ENCODE measurements at places on chromosomes 4 and X. TPM values are rescaled to one million over a fixed set of nuclear protein-coding genes. Genes with fewer than 3 reads are reported as not detected.

- DNase-seq, result no peak
Observed at GRCh38 chrX:41293269-41293668, 40.7 kb upstream of the DDX3X start.

GRCh38 chrX:1529328-1529727, 7.7 kb downstream of the P2RY8 start:
- DNase-seq, result no peak

DNA sequence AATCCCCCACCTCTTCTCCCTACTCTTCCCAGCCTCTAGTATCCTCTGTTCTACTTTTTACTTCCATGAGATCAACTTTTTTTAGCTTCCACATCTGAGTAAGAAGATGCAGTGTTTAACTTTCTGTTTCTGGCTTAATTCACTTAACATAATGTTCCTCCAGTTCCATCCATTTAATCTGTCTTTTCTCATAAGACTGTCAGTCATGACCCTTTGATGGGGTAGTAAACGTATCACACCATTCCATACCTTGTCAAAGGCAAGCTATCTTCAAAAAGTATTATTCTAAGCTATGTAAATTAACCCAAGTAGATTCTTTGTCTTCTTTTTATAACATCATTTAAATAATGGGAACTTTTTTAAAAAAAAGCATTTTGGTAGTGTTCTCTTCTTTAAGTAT, 15.0 kb upstream of the GBA3 start:
- DNase-seq, result no peak

GRCh38 chr4:79402332-79402851, 5.6 kb downstream of the GK2 start:
- DNase-seq, result no peak

- DNase-seq, result no peak
Observed at GRCh38 chr4:152727784-152728183, 48.0 kb upstream of the TMEM154 start.

DNA sequence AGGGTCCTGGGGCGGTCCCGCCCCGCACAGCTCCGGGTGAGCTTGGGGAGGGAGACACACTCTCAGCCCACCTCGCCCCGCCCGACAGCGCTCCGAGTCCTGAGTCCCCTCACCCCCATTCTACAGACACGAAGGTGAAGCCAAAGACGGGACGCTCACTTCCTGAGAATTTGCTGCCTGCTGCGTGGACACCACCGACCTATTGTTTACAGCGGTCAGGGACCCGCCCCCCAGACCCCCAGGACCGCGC, 796 bp upstream of the ZNF141 start:
- DNase-seq, result no peak

- DNase-seq, result no peak
Observed at GRCh38 chrX:19772822-19773628, 114.4 kb downstream of the SH3KBP1 start.

The NIPAL1 gene
- total RNA-seq, result 0.63 TPM

GRCh38 chrX:136608295-136608933, 39.5 kb upstream of the CD40LG start:
- DNase-seq, result no peak

The DDX53 gene
- not detected for total RNA-seq

DNA sequence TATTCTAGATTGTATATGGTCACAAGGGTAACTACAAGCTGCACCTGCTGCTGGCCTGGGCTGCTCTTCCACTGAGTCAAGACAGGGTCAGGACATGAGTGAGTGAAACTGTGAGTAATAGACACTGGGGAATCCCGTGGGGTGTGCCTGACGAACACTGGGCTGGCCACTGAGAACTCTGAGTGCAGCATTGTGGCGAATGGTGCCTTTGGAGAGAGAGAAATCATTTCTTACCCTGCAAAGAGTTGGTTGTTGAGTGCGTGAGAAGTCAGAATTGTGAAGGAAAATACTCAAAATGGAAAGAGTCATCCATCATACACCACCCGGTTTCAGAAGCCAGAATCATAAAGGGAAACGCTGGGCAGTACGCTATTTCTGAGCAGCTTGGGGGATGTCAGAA, 43.1 kb upstream of the LSM6 start:
- no peak for DNase-seq

DNA sequence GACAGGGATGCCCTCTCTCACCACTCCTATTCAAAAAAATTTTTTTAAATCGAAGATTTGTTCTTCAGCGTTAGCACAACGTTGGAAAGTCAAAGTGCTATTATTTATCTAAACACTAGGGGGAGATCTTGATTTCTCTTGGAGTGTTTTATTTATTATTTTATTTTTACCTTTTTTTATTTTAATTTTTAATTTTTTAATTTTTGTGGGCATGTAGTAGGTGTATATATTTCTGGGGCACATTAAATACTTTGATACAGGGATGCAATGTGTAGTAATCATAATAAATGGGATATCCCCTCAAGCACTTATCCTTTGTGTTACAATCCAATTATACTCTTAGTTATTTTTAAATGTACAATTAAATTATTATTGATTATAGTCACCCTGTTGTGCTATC, 37.4 kb upstream of the SLC10A4 start:
- no peak for DNase-seq

- no peak for DNase-seq
Observed at GRCh38 chr4:184994010-184994622, 24.2 kb upstream of the HELT start.

The ADH1B gene
- total RNA-seq, result 111 TPM

GRCh38 chrX:3271183-3271833, 75.1 kb downstream of the MXRA5 start:
- DNase-seq, result no peak

DNA sequence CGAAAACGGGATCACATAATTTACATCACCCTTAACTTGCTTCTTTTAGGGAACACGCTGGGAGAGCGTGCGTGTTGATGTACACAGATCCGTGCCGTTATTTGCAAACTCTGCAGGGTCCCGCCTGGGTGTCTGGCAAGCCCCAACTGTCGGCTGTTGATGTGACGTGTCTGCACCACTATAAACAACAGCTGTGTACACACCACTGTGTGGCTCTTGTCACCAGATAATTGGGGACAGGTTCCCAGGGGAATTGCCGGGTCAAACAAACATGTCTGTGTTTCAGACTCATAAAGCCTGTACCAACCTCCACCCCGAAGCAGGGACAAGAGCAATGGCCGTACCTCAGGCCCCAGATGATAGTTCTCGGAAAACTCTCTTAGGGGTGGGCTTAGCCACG, 105.0 kb upstream of the AFAP1 start:
- DNase-seq, result no peak

The CTAG2 gene
- not detected for total RNA-seq

DNA sequence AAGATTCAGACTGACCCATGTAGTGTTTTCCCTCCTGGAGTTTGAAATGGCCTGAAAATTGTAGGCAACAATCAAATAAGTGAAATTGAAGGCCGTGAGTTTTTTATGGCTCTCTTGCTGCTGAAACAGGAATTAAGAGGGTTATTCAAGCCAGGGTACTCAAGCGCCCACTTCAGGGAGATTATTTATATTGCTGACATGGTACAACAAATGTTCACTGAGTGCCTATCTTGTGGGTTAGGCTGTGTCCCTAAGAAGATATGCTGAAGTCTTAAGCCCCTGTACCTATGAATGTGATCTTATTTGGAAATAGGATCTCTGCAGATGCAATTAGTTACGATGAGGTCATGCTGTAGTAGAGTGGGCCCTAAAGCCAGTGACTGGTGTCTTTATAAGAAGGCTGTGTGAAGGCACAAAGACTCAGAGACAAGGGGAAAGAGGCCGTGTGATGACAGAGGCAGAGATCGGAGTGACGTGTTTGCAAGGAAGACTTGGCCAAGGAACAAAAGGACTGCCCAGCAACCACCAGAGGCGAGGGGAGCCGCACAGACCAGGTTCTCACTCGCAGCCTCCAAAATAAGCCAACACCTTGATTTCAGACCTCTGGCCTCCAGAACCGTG, 72.9 kb downstream of the MED28 start:
- DNase-seq, result no peak

GRCh38 chr4:88291003-88291402, 6.6 kb upstream of the PPM1K start:
- no peak for DNase-seq

- DNase-seq, result no peak
Observed at GRCh38 chr4:147799986-147800555, 68.2 kb downstream of the ARHGAP10 start.

GRCh38 chr4:174058846-174059245, 224.6 kb downstream of the FBXO8 start:
- no peak for DNase-seq

DNA sequence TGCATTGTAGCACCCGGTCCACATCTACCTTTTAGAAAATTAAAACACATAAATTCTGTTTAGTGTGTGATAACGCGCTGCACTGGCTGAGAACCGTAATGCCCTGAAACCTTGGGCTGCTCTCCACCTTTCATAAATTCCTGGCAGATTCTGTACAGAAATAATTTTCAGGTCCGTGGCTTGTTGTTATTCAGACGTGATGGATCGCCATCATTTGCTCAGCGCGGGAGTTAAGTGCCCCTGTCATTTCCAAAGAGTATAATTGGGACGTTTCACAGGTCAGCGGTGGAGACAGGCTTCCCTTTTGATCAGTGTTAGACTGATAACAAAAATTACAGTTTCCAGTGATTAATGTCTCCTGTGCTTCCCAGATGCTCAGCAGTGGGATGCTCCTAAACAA, 16.5 kb downstream of the UVSSA start:
- no peak for DNase-seq

- no peak for DNase-seq
Observed at GRCh38 chrX:72280321-72280845, 3.3 kb upstream of the RPS4X start.

- DNase-seq, result no peak
Observed at GRCh38 chr4:159608436-159608835, 505.6 kb downstream of the RAPGEF2 start.

GRCh38 chrX:69163936-69164741, 1.1 kb downstream of the PJA1 start:
- DNase-seq, result no peak

DNA sequence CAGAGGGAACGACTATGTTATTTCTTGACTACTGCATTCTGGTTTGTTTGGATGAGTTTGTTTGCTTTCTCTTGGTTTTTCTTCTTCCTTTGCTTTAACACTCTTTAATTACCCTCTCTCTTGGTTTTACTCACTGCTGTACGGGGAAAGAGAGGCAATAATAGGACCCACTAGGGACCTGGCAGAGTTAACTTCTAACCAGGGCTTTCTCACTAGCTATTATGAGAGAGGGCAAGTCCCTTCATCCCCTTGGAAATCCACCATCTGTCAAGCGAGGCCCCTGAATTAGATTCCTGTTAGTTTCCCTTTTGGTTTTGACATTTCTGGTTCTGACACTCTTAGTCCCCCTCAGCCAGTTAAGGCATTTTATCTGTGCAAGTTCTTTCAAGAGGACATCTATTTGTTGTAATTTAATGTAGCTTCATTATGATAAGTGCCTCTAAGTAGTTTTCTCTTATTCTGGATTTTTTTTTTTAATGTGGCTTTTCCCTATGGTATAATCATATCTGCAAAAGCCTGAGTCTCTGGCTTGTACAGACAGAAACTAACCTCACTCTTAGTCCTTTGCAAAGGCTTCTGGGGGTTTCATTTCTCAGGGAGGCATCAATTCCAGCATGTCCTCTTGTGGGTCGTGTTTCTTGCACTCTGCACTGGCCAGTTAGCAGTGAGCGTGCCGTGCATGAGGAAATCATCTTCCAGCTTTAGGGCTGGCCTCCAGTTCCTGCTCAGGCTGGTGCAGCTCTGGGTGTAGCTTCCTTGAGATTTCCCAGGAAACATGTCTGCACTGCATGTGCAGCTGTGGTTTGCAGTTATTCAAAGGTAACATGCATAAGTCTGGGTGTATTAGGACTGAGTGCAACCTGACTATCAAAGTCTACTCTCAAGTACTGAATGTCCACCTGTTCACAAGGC, 221.3 kb downstream of the STIM2 start:
- DNase-seq, result no peak

- no peak for DNase-seq
Observed at GRCh38 chrX:48470833-48471118, 716 bp upstream of the SLC38A5 start.

- no peak for DNase-seq
Observed at GRCh38 chr4:65917486-65917885, 247.2 kb upstream of the EPHA5 start.

DNA sequence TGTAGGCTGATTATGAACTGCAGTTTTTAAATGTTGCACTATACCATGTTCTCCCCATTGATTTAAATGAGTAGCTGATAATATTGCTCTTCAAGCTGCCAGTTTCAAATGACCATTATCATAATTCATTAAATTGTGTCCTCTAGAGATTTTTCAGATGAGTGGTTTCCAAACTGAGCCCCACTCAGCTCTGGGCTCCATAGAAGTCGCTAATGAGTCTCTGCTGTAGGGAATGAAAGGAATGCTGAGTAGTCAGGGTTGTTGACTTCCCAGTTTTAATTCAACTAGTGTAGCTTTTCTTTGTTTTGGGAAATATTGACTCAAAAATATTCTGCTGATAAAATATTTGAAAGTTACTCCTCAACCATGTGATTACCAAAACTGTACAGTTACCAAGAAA, 1081.1 kb downstream of the ARAP2 start:
- DNase-seq, result no peak

The ZNF674 gene
- 2.4 TPM for total RNA-seq

The FGF2 gene
- total RNA-seq, result 4.3 TPM

DNA sequence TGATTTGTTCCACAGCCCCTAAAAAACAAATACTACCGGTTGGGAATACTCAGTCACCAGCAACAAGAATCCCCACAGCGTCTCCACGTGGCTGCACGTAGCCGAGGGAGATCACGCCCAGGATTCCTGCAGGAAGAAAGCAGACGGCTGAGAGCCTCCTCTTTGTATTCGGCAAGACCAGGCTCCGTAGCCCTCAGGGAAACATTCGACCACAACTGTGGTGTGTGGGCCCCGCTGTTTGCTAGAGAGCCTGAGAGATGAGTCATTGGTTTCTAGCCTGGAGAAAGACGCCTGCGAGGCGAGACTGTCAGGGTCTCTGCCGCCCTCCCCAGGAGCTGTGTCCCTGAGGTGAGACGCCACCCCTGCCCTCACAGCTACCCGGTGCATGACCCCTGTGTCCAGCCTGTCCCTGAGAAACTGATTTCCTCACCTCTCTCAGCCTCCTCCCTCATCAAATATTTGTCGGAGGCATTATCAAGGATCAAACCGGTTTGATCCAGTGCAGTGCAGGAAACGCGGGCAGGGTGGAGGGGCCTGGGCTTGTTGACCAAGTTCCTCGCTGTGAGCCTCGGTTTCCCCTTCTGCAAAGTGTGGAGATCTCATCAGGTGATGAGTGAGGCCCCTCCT, 4.7 kb upstream of the S100P start:
- no peak for DNase-seq

The SHROOM2 gene
- 6.4 TPM for total RNA-seq

The SMIM31 gene
- total RNA-seq, result not detected

- no peak for DNase-seq
Observed at GRCh38 chrX:135931644-135932487, 38.4 kb downstream of the SAGE1 start.

The RNF150 gene
- total RNA-seq, result 34.2 TPM

GRCh38 chr4:971666-972500, 1.5 kb downstream of the DGKQ start:
- DNase-seq, result no peak

- DNase-seq, result no peak
Observed at GRCh38 chr4:86948276-86948675, 13.5 kb downstream of the AFF1 start.

- DNase-seq, result no peak
Observed at GRCh38 chrX:22541926-22542325, 269.2 kb downstream of the CBLL2 start.

- no peak for DNase-seq
Observed at GRCh38 chrX:150841456-150842197, 56.8 kb downstream of the CD99L2 start.

All from right atrium auricular region (tissue), 2 donors.